K562 (cell line): ENCODE measurements at places on chromosomes 7 and 10. TPM values are rescaled to one million over a fixed set of nuclear protein-coding genes. Genes with fewer than 3 reads are reported as not detected.

The IRF5 gene
- total RNA-seq, result 0.04 and 0.20 TPM in 2 replicates

The TRIM74 gene
- total RNA-seq, result not detected in 2 replicates

The BAG3 gene
- 27.4 and 28.7 TPM in 2 replicates for total RNA-seq

The PCDH15 gene
- not detected in 2 replicates for total RNA-seq

The OR6V1 gene
- total RNA-seq, result not detected in 2 replicates

The C10orf53 gene
- total RNA-seq, result not detected in 2 replicates

The NRCAM gene
- 0.13 and 0.20 TPM in 2 replicates for total RNA-seq

The TRIM50 gene
- 0.11 TPM in 1 of 2 replicates, not detected in the other for total RNA-seq

The POLD2 gene
- total RNA-seq, result 259 and 267 TPM in 2 replicates
